Cortex of kidney (tissue), 1 donor: ENCODE measurements at places on chromosomes 7 and 10.
A peak's percentile ranks its signal among the peaks of the same experiment; 100 is the strongest.

DNA sequence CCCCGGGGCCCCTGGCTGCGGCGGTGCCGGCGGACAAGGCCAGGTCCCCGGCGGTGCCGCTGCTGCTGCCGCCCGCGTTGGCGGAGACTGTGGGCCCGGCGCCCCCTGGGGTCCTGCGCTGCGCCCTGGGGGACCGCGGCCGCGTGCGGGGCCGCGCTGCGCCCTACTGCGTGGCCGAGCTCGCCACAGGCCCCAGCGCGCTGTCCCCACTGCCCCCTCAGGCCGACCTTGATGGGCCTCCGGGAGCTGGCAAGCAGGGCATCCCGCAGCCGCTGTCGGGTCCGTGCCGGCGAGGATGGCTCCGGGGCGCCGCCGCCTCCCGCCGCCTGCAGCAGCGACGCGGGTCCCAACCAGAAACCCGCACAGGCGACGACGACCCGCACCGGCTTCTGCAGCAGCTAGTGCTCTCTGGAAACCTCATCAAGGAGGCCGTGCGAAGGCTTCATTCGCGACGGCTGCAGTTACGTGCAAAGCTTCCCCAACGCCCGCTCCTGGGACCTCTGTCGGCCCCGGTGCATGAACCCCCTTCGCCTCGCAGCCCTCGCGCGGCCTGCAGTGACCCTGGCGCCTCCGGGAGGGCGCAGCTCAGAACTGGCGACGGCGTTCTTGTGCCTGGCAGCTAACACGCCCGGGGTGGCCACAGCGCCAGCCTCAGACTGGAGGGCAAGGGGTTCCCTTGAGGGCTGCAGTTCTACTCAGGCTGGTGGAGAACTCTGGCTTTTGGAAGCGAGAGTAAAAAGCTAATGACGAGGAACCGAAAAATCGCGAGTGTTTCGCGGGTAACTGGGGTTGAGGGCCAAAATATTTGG is 804 bp downstream of the FRAT1 start:
- peak; percentile 7 for DNase-seq

DNA sequence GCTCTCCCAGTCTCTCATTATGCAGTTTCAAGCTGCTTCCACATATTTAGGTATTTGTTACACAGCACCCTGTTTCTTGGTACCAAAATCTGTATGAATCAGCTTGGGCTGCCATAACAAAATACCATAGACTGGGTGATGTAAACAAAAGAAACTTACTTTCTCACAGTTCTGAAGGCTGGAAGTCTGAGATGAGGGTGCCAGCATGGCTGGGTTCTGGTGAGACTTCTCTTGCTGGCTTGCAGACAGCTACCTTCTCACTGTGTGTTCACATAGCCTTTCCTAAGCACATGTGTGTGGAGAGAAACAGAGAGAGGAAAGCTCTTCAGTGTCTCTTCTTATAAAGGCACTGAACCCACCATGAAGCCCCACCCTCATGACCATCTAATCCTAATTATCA is 15.7 kb upstream of the CBLL1 start:
- DNase-seq: no peak

DNA sequence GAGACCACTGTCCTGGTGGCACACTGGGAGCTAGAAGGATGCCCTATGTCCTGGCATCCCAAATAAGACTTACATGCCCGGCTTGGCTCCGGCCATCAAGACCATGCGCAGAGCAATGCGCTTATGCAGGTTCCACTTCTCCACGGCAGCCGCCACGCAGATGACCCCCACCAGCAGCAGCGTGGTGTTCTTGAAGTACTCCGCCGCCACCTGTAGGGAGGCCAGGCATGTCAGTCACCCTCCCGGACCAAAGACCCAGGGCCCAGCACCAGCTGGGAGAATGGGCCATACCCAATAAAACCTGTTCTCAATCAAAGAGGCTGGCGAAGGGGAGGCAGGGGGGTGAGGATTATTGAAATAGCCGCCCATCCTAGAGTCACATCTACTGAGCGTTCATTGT is 19.9 kb downstream of the SLC13A4 start:
- no peak for DNase-seq

- DNase-seq: no peak
Measured at GRCh38 chr7:143499246-143499645, 21.6 kb downstream of the TAS2R41 start.

DNA sequence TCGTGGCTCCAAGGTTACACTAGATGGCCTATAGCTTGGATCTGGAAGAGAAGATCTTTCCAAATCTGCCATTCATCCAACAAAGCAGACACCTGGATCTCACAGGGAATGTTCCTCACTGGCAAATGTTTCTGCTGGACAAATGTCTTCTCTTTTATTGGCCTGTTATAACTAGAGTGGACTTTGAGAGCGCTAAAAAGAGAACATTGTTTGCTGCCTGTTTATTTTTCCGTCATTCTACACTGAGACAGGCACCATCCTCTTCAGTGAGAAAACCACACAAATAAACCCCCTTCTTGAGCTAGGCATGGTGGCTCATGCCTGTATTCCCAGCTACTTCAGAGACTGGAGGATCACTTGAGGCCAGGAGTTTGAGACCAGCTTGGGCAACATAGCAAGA is 206.9 kb downstream of the CREB5 start:
- no peak for DNase-seq

- no peak for DNase-seq
Measured at GRCh38 chr10:104892879-104893617, 252.0 kb downstream of the SORCS3 start.

DNA sequence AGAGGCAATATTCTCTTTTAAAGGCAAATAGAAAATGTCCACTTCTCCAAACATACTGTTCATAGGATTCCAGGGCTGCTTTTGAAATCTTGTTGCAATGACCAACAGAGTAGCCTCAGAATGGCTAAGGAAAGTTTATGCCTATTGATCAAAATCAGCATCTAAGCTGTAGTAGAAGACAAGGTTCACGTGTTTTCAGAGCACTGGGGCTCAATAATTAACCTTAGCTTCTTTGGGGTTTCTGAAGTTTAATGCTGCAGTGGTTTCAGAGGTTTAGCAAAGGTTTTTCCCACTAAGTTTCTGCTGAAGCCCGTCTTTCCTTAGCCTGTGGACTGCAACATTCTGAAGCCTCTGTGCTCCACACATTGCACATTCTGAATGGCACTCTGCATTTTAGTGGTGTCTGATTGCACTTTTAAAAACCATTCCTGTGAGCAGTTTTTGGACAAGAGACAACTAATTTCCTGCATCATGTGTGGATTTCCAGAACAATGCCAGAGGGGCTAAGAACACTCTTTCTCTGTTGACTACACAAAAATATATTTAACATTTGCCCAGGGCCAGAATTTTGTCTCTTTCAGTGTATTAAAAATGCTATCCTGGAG is 342.5 kb downstream of the PTEN start:
- DNase-seq: no peak

DNA sequence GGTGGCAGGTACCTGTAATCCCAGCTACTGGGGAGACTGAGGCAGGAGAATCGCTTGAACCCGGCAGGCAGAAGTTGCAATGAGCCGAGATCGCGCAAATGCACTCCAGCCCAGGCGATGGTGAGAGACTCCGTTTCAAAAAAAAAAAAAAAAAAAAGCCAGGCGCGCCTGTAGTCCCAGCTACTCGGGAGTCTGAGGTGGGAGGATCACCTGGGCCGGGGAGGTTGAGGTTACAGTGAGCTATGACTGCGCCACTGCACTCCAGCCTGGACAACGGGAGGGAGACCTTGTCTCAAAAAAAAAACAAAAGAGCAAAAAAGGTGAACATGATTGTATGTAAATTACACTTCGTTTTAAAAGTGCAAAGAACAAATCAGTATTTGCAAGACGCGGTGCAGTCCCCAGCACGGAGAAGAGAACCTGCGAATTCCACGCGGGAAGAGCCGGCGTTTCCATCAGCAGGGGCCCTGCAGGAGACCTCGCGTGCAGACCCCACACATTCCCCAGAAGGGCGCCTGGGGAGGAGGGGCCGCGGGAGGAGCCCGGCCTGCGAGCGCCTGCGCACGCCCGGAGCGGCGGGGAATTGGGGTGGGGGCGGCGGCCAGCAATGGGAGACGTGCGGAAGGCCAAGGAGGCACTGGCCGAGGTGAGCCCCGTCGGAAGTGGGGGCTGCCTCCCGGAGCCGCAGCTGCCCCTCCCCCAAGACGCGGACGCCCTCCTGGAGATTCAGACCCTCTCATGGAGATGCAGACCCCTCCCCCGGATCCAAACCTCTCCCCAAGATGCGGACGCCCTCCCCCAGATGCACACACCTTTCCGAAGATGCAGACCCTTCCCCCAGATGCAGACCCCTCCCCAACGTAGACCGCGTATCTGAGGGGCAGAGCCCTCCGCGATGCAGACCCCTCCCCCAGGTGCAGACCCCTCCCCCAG is 16.7 kb upstream of the SUN1 start:
- DNase-seq: no peak

GRCh38 chr7:108103558-108104298 is 26.4 kb downstream of the LAMB4 start:
- no peak for DNase-seq

DNA sequence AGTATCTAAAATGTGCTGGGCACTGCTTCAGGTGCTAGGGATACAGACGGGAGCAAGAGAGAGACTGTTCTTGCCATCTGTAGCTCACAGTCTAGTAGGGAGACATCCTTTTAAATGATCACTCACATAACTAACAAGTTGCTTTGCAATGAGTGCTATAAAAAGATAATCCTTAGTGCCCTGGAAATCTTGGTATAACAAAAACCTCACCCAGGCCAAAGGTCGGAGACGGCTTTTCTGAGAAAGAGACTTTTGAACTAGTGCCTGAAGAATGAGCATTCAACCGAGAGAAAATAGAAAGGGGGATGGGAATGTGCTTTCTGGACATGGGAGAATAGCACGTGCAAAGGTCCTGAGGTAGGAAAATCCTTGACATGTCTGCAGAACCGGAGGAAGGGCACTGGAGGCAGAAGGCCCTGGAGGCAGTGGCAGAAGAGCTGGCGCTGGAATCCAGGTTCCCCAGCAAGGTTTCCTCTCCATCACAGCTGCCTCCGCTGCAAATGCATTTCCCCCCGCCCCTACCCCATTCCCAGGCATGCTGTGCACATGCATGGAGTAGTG is 89.4 kb downstream of the COL13A1 start:
- DNase-seq: no peak

DNA sequence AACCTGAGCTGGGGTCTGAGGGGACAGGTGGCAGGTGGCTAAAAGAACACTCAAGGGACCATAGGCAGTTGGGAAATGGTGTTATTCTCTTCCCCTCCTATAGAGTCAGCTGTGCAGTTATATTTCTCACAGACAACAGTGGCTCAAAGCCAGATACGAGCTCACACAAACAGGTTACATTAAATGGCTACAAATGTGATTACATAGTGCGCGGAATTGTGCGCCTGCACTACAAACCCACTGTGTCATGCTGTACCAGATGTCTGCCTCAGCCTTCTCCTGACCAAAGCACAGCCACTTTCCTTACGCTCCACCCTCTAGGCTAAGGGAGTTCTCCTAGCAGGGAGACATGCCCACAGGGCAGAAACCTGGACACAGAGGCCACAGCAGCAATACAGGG is 387.2 kb downstream of the CNTNAP2 start:
- DNase-seq: no peak

DNA sequence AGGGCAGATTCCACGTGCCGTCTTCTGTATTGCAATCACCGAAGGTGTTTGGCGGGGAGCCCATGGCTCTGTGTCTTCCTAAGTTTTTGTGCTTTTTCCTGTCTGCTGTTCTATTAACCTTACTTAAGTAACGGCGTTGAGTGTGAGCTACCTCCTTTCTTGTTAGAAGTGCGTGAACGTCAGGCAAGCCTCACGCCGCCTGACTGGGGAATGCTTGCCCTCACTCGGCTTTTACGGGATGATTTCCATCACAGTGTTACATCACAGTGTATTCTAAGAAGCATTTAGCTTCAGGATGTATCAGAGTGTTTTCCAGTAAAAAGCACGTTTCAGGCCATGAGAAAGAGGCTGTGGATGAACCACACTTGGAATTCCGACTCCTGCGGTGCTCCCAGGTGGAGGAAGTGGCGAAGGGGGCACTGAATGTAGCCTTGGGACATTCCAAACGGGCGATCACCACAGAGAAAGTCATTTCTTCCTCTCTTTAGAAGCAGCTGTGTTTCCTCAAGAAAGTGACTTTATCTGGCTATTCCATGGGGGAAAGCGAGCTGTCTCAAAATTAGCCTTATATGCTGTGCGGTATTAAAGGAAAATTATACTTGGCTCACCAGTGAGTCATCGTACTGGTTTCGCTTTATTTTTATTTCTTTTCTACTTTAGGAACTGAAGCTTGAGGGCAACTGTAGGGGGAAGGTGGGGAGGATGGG is 290.7 kb downstream of the KLF6 start:
- no peak for DNase-seq

GRCh38 chr7:29289156-29290021 is 94.8 kb downstream of the CHN2 start:
- no peak for DNase-seq

DNA sequence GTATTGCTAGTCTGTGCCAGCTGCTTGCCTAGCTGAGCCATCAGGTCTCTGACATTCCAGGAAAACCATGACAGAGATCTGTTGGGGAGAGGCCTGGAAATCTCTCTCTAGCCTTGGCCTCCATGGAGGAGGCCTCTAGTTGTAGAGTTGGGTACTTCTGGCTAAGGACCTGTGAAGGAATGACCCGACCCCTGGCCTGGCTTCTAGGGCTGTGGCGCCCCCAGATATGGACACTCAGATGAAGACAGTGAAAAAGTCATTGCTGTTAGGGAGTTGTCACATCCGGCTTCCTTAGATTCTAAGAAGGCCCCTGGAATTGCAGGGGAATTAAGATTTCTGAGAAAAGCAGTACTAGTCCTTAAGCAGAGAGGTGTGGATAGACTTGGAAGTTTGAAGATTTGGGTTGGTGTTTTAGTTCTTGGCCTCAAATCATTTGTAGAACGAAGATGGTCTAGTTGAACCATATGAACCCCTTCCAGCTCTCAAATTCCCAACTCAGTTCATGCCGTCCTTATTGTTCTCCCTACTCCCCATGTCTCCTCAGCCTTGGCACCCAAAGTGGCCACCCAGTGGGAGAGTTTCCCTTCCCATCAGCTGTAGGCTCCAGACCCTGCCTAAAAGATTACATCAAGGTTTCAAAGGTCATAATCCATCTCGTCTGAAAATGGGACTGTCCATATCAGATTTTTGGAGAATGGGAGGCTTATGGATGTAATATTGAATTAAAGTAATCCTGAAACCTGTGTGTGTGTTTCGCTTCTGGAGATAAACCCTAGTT is 7.0 kb downstream of the HHEX start:
- DNase-seq: no peak

- no peak for DNase-seq
Measured at GRCh38 chr10:97025613-97026242, 160.0 kb downstream of the SLIT1 start.

- DNase-seq: no peak
Measured at GRCh38 chr7:138549082-138549481, 89.0 kb downstream of the TRIM24 start.

DNA sequence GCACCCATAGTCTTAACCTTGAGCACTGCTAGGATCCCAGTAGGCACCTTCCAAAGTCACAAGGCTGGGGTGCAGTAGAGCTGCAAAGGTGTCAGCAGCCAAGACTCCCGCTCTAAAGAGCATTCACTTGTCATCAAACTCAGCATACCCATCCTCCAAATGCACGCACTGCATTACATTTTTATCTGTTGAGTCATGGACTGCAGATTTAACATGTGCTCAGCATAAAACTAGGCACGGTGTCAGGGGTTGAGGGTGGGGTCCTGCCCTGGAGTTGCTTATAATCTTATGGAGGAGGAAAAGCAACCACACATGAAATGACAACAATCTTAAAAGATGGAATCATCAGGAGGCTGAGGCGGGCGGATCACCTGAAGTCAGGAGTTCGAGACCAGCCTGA is 102.6 kb downstream of the PARP12 start:
- no peak for DNase-seq
